Liver (tissue), 10 donors: ENCODE measurements at places on chromosomes 2 and 18.

GRCh38 chr2:236862961-236863728 lies 222.5 kb upstream of the COPS8 start:
- peak; percentile 16 for DNase-seq

DNA sequence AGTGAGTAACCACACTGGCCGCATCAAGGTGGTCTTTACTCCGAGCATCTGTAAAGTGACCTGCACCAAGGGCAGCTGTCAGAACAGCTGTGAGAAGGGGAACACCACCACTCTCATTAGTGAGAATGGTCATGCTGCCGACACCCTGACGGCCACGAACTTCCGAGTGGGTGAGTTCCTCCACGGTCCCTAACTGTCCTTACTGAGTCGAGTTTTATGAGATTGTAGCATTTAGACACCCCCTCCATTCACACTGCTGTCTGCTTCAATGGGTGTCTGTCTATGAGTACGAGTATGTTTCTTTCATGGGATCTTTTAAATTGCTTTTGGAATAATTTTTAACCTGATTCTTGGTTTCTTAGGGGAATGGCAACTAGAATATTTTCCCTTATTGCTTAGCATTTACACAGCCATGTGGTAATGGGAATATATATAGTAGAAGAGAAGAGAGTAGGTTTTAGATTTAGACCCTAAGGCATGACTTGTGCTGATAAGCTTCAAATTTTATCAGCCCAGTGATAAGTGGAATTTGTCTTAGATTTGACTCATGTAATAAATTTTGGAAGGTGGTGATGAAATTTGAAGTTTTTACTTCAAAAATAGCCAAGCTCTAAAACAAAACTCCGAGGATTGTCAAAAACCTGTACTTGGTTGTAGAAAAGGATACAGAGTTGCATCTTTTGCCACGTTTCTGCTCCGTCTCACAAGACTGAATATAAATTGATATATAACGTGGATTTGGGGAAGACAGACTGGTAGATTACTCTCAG lies 188.2 kb downstream of the LTBP1 start:
- DNase-seq, result no peak

- no peak for DNase-seq
Measured at GRCh38 chr2:196801674-196802261, 2.3 kb upstream of the GTF3C3 start.

GRCh38 chr18:73728657-73729056 lies 419.0 kb downstream of the FBXO15 start:
- DNase-seq, result no peak

GRCh38 chr18:3350566-3351527 lies 88.9 kb downstream of the MYL12B start:
- DNase-seq, result no peak

GRCh38 chr2:11611251-11611650 lies 58.7 kb downstream of the NTSR2 start:
- no peak for DNase-seq

DNA sequence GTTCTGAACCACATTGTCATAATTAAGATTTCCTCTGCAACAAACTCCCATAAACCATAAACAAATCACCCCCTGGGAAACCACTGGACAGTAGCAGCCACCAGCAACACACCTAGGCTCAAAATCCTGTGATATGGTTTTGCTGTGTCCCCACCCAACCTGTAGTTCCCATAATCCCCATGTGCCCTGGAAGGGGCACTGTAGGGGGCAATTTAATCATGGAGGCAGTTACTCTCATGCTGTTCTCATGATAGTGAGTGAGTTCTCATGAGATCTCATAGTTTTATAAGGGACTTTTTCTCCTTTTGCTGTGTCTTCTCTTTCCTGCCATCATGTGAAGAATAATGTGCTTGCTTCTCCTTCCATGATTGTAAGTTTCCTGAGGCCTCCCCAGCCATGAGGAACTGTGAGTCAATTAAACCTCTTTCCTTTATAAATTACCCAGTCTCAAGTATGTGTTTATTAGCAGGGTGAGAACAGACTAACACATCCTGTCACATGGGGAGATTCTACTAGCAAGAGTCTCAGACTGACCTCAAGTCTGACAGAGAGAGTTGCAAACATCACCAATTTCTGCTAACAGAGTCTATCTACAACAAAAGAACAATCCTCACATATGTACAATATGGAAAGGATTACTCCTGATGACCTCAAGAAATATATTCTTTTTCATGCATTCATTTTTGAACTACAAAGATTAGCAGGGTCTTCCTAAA lies 182.6 kb downstream of the GRB14 start:
- DNase-seq, result no peak

GRCh38 chr2:149388120-149388816 lies 57.9 kb downstream of the LYPD6 start:
- no peak for DNase-seq

- DNase-seq, result no peak
Measured at GRCh38 chr2:235539773-235540172, 45.9 kb downstream of the AGAP1 start.

GRCh38 chr2:134875309-134875708 lies 36.9 kb downstream of the ACMSD start:
- no peak for DNase-seq

DNA sequence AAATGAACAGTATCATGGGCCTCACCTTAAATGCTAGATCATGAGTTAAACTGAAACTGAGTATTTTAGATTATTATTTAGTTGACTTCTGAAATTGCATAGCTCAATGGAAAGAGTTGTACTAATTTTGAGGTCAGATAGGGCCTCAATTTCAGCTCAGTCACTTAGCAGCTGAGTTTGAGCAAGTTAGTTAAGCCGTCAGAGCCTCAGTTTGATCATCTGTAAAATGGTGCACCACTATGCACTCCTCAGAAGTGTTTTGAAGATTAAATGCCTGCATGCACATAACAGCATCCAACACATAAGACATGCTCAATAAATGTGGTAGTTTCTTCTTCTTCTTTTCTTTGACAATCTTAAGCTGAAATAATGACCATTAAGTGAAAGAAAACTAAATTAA lies 38.2 kb upstream of the ASNSD1 start:
- DNase-seq, result no peak

GRCh38 chr2:101961338-101962191 lies 30.2 kb upstream of the IL1R2 start:
- peak; percentile 67 for DNase-seq

- no peak for DNase-seq
Measured at GRCh38 chr18:48123324-48123723, 192.9 kb upstream of the SMAD2 start.

GRCh38 chr2:239307921-239308613 lies 92.8 kb downstream of the HDAC4 start:
- no peak for DNase-seq
